NCI-H2081 (cell line): ENCODE measurements at places on chromosomes 1 and 21.

DNA sequence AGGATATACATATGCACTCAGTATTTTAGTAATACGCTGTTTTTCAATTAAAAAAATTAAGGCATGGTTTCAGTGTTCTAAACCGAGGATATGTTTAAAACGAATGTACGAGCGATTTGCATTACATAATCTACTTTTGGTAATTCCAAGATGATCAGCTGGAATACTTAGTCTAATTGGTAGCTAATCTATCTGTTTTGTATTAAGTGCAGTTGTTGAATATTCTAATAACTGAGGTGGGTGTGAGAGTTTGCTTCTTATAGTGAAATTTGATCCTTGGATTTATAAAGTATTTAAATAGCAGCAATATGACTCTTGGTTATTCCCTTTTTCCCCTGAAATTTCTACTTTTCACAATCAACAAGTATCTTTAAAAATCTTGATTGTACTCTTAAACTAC is 1.3 kb downstream of the RNF2 start:
- no peak for DNase-seq

DNA sequence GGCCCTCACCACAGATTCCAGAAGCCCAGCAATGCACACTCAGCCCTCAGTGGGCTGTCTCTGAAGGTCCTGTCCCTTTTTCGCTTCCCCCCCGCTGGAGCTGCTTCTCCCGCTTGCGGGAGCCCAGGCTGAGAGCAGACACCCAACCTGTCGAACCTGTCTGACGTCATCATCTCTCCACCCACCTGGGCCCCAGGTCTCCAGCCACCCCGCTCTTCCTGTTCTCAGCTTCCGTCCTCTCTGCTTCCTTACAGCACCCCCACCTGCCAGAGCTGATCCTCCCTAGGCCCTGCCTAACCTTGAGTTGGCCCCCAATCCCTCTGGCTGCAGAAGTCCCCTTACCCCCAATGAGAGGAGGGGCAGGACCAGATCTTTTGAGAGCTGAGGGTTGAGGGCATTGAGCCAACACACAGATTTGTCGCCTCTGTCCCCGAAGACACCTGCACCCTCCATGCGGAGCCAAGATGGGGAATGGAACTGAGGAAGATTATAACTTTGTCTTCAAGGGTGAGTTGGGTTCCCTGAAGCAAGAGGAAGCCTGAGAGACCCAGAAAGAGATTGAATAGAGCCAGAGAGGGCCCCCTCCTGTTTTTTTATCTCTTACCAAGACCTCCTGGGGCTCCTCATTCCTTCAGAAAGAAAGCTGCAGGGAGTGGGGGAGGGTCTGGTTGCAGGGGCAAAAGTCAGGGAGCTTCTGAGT is at the start of gene RAB25:
Gene RAB25, plus strand, starts transcription at position 224 of the 700 bp plus-strand sequence. Its CDS starts 241 bp downstream, at position 465.
- DNase-seq: peak; percentile 96

DNA sequence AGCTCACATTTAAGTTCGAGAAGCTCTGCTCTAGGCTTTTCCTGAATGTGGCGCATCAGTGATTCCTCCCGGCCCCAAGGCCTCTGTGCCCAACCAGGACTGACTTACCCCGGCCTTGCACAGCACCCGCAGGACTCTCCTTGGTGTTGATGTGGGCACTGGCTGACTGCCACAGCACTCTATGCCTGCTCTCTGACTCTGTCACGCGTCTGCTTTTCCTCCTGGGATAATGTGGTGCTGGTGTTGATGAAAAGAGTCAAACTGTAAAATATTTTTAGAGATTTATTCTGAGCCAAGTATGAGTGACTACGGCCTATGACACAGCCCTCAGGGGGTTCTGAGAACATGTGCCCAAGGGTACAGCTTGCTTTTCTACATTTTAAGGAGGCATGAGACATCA is 15.5 kb upstream of the SLC2A5 start:
- DNase-seq: no peak

- no peak for DNase-seq
Observed at GRCh38 chr1:15932612-15933011, 43.3 kb downstream of the ZBTB17 start.

DNA sequence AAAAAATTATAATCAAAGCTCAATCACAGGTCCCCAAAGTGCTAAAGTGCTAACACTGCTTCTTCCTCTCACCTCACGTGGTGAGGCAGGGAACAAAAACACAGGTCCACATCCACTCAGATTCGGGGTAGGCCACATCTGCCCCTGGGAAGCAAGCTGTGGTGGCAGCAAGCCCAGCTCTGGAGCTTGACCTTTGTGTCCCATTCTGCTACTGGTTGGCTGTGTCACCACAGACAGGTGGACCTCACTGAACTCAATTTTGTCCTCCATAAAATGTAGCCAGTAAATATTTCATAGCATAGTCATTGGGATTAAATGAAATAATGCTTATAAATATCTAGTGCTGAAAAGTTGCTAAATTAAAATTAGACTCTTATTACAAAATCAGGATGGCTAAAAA is 8.5 kb downstream of the AZIN2 start:
- DNase-seq: no peak

DNA sequence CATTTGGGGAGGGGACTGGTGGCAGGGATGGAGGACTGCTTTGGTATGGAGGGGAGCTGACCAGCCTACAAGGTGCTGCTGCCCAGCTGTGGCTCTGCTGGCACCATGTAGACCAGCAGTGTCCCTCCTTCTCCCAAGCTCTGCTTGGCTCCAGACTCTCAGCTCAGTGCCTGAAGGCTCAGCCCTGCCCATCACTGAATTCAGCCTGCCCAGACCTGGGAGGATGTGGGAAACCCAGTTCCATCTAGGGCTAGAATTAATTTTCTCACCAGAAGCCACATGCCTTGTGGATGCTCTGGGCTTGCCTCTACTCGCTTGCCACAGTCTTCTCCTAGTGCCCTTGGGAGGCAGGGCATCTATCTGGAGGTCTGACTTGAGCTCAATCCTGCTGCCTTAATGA is 195.0 kb upstream of the EDN2 start:
- DNase-seq: no peak

GRCh38 chr1:33388805-33389771 is 41.8 kb downstream of the PHC2 start:
- no peak for DNase-seq

- DNase-seq: no peak
Observed at GRCh38 chr1:187054862-187055757, 226.4 kb downstream of the PLA2G4A start.

DNA sequence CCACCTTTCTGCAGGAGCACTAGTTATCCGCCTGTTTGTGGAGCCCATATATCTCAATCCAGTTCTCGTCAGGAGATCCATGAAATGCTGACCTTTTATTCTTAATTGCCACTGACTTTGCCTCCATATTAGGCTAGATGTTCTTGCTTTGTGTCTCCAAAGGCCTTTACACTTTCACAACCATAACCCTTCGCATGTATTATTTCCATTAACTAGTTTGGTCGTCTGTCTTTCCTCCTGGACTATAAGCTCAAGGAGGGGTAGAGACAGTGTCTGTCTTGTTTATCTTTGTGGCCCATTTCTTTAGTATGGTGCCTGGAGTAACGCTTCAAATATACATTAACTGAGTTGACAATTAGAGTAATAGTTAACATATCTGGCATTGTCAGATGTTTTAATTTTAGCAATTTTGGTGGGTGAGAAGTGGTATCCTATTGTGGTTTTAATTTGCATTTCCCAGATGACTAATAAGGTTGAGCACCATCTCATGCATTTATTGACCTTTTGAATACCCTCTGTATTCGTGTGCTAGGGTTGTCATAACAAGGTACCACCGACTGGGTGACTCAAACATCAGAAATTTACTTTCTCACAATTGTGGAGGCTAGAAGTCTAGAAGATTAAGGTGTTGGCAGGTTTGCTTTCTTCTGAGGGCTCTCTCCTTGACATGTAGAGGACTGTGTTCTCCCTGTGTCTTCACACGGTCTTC is 21.7 kb upstream of the IL12RB2 start:
- no peak for DNase-seq

DNA sequence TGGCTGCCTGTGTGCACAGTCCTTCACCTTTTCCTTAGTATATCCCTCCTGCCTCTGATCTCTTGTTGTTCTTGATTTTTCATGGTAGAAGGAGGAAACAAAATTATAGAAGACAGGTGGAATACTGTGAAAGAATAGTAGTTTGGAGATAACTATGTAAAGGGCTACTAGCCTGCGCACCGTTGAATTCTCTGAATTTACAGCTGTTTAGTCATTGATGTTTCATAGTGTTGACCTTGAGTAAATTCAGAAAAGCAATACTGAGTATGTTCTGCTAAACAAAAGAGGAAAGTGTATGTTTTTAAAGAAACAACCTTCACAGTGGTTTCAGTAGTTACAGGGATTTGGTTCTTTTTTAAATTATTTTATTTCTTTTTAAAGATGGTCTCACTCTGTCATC is 18.1 kb downstream of the CAMTA1 start:
- no peak for DNase-seq

GRCh38 chr1:181637998-181638397 is 154.7 kb downstream of the CACNA1E start:
- no peak for DNase-seq

GRCh38 chr21:34557261-34557660 is 45.3 kb upstream of the KCNE1 start:
- DNase-seq: no peak

GRCh38 chr1:77459881-77460280 is 178.1 kb downstream of the AK5 start:
- DNase-seq: no peak

DNA sequence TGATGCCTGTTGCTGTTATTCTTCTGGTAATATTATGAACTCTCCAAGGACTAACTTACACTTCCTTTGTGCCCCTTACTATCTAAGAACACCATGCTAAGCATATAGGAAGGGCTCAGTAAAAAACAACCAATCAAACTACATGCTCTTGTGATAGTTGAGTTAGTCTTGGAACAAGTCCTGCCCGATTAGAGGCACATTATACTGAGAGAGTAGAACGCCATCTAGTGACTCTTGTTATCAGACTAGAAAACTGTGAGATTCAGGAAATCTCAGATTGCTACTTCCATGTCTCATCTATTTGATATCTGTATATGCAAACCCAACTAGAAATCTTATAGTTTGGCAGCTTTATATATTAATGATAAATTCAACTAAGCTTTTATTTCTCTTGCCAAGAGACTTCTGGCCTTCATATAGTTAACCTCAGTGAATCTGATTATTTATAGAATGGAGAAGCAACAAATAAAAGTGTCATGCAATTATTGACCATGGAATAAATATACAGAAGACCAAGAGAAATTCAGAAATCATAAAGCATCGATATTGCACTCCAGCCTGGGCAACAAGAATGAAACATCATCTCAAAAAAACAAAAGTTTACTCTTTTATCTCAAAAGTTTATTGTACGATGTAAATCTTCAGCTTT is 7.8 kb upstream of the SRRM1 start:
- peak; percentile 74 for DNase-seq

DNA sequence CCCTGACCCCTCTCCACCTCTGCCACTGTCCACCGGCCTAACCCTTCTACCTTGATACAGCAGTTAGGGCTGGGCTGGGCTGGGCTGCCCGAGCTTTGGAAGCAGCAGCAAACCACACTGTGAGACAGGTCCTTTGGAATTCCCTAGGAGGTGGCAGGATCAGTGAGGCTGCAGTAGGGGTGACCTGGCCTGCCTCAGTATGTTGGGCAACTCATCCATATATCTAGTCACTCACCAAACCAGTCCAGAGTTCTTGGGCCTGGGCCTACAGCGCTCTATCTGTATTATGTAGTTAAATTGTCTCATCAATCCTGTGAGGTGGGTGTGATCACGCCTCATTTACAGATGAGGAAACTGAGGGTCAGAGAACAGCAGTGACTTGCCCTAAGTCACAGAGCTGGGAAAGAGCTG is 13.3 kb upstream of the SYNC start:
- no peak for DNase-seq

- no peak for DNase-seq
Observed at GRCh38 chr21:42652527-42653230, 742 bp upstream of the PDE9A start.

- DNase-seq: no peak
Observed at GRCh38 chr1:115475252-115475651, 137.2 kb upstream of the NGF start.

GRCh38 chr1:56505792-56506743 is 73.3 kb downstream of the PLPP3 start:
- no peak for DNase-seq

- DNase-seq: no peak
Observed at GRCh38 chr1:27176954-27177353, 22.0 kb upstream of the SLC9A1 start.

GRCh38 chr1:38153066-38153777 is 106.6 kb upstream of the POU3F1 start:
- no peak for DNase-seq

GRCh38 chr1:168236836-168237611 is 11.2 kb downstream of the SFT2D2 start:
- DNase-seq: no peak

GRCh38 chr1:244159646-244160045 is 108.6 kb downstream of the ZBTB18 start:
- no peak for DNase-seq

GRCh38 chr1:172549621-172550280 is 16.8 kb downstream of the SUCO start:
- no peak for DNase-seq

- DNase-seq: no peak
Observed at GRCh38 chr1:87754139-87754538, 425.5 kb downstream of the LMO4 start.
